Activated CD4-positive, alpha-beta memory T cell treated with anti-CD3 and anti-CD28 coated beads for 36 hours (primary cell): ENCODE measurements at places on chromosomes 1 and 21.

GRCh38 chr1:18949686-18950400, 6.6 kb downstream of the IFFO2 start:
- peak; percentile 49 for DNase-seq

DNA sequence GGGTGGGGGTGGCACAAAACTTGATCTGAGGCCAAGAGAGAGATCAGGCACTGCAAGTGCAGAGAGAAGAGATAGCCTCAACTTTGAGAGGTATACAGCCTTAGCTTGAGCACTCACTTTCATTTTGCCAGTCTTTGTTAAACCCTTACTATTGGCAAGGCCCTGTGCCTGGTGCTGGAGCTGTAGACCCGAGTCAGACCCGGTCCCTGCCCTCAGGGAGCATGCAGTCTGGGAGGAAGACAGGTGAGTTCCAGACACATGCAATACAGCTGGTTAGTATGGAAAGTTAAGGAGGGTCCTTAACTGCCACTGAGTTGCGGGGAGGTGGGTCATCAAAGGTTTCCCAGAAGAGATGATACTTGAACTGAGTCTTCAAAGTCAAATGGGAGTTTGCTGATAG, 31.7 kb downstream of the RAB3B start:
- DNase-seq, result no peak

DNA sequence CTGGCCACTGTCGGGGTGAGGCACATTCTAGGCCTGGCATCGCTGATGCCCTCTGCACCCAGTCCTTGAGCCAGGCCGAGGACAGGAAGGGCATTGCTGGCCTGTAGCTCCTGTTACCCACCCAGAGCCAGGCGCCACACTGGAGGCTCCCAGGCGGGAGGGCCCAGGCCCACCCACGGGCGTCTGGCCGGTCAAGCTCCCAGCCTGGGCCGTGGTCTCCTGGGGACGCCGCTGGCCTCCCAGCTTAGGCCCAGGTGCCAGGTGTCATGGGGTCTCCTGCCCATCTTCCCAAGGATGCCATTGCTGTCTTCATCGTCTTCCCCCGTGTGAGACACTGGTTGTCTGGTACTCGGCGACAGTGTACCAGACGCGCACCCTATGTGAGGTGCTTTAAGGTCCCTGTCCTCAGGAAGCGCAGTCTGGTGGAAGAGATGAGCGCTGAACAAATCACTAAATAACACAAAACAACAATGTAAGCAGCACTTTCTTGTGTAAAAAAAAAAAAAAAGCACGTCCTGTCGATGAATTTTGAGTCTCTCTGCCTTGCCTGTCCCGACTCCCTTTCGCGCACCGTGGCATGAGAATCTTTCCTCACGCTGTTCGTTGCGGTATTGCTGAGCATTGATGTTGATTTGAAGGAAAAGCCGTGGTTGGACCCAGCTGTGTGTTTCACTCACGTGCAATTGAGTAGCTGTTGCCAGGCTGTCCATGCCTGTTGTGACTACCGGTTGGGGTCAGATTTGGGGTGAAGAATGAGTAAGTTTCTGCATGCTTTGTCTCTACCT, 27.0 kb upstream of the TRAPPC10 start:
- DNase-seq, result peak; percentile 28

DNA sequence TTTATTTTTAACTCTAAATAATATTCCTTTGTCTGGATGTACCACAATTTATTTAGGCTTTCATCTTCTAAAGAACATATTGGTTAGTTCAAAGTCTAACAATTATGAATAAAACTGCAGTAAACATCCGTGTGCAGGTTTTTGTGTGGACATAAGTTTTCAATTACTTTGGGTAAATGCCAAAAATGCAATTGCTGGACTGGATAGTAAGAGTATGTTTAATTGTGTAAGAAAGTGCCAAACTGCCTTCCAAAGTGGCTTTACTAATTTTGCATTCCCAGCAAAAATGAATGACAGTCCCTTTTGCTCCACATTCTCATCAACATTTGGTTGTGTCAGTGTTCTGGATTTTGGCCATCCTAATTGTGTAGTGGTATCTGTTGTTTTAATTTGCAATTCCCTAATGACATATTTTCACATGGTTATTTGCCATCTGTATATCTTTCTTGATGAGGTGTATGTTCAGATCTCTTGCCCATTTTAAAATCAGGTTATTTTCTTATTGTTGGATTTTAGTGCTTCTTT, 113.8 kb downstream of the DPYD start:
- DNase-seq, result no peak

- DNase-seq, result no peak
Observed at GRCh38 chr21:42846221-42846620, 33.1 kb downstream of the WDR4 start.

DNA sequence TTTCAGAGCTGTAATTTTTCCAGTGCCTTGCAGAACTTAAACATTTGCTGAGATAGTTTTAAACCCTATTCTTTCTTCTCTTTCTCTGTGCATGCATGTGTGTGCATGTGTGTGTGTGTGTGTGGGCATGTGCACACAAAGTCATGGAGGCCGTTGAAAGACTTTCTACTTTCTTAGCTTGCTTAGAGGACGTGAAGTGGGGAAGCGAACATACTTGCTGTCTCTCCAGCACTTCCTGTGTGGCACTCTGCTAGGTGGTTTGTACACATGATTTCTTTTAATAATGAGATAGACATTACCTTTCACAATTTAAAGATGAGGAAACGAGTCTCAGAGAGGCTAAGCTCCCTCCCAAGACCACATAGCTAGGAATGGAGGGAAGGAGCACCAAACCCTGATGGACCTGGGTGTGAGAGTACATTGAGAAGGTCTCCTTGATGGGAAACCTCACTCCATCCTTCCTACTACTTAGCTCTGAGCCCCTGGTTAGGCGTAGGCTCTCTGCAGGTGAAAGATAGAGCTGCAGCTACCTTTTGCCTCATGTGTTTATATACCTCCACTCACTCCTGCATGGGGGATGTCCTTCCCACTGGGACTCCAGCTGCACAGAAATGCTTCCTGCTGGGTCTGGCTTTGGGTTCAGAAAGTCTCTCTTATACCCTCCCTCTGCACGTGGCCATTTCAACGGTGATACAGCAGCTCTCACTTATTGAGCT, 101.9 kb upstream of the USP24 start:
- no peak for DNase-seq
